Stimulated activated CD4-positive, alpha-beta T cell treated with anti-CD3 and anti-CD28 coated beads, Interleukin-1b, Interleukin-23, amount 100 ng/mL, for 1 hour (primary cell): ENCODE measurements at places on chromosomes 12 and 14.

DNA sequence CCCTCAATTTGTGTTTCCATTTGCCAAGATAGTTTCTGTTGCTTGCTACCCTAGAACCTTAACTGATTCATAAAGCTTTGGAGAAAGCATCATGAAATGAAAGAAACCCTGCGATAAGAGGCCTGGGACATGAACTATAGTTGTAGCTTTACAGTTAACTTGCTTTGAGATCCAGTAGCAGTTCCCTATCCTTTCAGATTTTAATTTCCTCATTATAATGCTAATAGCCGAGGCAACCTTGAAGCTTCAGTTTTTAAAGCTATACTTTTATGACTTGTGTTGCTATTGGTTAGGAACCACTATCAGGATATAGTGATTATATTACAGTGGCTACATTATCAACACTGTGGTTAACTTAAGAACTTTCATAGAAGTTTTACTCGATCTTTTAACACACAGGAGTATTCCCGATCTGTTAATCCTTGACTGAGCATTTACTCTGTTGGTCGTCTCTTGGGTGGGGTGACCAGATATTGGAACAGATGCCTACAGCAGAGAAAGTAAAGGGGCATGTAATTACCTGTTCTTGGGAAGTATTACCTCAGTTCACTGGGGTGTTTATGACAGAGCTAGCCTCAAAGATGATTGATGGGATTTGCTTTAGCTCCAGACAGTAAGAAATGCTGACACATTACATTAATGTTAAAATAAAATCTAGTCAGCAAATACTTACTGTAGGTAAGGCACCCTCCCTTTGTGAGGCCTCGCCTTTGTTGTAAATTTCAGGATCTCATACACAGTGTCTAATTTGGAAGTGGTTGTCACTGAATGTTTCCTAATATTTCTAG lies 86.2 kb upstream of the CSRP2 start:
- DNase-seq, result no peak

DNA sequence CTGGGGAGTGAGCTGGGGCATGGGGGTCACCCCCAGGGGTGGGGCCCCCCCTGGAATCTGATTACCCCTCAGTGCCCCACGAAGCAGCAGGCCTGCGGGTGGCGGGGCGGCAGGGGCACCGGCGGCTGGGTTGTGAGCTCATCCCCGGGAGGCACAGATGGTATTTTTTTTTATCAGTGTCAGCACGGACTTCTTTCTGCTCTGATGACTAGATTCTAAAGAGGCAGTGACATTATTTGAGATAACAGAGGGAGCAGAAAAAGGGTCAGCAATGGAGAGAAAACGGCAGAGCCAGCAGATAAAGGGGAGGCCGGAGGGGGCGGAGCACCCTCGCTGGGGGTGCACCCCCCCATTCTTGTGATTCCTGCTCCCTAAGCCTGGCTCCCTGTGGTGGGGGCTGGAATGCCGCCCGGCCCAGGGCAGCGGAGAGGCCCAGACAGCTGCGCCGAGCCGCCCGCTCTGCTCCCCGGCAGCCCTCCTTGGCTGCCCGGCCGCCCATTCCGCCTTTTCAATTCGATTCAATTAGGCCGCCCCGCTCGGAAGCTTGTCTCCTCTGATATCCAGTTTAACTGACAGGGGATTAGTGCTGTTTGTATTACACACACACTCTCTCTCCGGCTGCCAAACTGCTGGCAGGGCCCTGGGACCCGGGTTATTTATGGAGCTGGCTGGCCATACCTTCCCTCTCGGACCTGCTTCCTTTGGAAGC lies 32.9 kb downstream of the MVK start:
- no peak for DNase-seq

DNA sequence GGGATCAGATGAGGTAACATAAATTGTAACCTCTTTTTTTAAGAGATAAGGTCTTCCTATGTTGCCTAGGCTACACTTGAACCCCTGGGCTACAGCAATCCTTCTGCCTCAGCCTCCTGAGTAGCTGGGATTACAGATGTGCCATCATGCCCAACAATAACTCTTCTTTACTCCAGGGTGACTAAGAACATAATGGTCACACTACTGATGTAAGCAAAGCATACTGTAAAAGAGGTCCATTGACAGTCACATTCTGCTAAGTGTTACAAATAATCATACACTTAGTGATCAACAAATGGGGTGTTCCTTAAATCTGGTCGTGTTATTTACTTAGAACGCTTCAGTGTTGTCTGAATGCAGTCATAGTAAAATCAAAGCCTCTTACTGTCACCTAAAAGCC lies 68.9 kb downstream of the EPS8 start:
- DNase-seq, result no peak

DNA sequence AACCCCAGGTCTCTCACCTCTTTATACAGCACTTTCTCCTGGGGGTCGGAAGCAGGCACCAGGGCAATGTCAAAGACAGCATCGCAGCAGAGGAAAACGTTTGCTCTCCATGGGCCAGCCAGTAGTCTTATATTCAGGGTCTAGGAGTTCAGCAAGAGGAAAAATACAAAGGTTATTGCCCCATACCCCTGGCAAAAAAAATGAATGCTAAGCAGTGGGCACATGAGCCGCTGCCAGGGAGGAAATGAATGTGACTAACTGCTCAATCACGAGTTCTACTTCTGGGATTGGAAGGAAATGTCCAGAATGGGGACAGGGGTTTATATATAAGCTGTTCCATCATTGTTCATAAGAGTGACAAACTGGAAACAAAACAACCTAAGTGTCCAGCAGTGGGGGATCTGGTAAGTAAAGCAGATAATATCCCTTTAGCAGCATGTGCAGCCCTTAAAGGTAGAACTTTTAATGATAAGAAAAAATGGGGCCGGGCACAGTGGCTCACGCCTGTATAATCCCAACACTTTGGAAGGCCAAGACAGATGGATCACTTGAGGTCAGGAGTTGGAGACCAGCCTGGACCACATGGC lies 53.8 kb downstream of the PHETA1 start:
- no peak for DNase-seq

GRCh38 chr14:91019673-91020072 lies 40.8 kb downstream of the RPS6KA5 start:
- DNase-seq, result no peak

GRCh38 chr14:106844608-106845285 lies 1318.4 kb downstream of the TMEM121 start:
- DNase-seq, result no peak

DNA sequence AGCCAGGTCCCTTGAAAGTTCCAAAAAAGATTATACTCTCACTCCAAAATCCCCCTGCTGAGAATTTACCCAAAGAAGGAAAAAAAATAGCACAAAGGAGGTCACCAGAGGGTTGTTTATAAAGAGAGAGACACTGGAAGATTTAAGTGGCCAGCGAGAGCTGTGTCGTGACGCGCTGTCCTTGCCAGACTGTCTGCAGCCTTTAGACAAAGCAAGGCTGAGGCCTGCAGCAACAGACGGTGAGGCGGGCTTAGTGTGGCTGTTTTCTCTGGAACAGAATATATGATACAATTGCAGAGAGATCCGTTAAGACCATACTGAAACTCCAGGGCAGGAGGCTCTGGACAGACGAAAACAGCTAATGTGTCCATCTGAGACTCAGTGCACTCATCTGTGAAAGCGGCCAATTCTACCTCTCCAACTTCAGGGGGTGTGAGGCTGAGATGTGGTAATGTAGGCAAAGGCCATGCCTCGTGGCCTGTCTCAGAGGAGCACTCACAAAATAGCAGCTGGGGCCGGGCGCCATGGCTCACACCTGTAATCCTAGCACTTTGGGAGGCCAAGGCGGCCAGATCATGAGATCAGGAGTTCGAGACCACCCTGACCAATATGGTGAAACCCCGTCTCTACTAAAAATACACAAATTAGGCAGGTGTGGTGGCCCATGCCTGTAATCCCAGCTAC lies 36.2 kb downstream of the ANAPC7 start:
- DNase-seq, result no peak

DNA sequence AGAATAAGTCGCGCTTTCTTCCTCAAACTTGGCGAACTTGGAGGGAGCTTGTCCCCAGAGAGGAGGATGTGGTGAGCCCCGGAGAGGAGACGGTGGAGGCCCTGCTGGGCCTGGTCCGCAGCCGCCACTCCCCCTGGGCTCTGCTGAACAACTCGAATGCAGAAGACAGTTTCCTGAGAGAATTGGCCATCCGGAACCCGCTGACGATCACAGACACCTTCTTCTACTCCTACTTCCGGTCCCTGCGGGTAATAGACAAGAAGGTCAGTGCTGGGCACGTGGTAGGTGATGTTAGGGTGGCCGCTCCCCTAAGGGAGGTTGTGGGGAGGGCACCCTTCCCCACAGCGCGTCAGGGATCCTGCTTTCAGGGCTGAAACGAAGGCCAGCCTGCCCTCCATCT lies 1.6 kb downstream of the LRRC43 start:
- DNase-seq, result no peak

GRCh38 chr12:132084621-132085290 lies 59.4 kb downstream of the DDX51 start:
- DNase-seq, result no peak

GRCh38 chr12:15196678-15197505 lies 24.3 kb downstream of the RERG start:
- DNase-seq, result no peak

DNA sequence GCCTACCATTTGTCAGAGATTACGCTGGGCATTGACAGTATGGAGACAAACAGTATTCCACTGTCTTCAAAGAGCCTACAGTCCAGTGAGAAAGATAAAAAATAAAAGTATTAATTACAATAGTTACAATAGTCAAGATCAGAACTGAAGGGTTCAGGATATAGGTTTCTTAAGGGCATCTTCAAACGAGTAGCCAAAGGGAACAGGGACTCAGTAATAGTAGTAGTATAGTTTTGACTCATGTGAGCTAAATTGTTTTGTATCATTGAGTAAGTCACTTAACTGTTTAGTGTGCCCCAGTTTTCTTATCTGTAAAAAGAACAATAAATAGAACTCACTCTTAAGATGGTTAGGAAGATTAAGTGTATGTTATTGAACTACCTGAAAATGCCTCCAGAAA lies 123.6 kb downstream of the METTL25 start:
- no peak for DNase-seq

GRCh38 chr12:127455347-127456265 lies 811.4 kb upstream of the TMEM132C start:
- DNase-seq, result no peak

- no peak for DNase-seq
Measured at GRCh38 chr14:105384605-105385321, 13.6 kb upstream of the TEX22 start.

DNA sequence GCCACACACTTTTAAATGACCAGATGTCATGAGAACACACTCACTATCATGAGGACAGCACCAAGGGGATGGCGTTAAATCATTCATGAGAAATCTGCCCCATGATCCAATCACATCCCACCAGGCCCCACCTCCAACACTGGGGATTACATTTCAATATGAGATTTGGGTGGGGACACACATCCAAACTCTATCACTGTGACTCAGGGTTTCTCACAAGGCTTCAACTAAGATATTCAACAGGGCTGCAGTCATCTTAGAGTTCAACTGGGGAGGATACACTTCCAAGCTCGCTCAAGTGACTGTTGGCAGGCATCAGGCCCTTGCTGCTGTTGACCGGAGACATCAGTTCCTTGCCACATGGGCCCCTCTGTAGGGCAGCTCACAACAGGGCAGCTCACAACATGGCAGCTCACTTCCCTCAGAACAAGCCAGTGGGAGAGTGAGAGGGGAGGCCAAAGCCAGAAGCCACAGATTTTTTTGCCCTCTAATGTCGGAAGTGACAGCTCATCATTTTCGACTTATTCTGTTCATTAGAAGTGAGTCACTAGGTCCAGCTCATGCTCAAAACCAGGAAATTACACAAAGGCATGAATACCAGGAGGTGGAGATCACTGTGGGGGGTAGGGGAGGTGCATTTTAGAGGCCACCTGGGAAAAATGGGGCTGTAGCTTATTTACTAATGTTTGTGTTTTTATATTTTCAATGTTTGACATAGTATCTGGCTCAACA lies 50.8 kb upstream of the PTHLH start:
- DNase-seq, result no peak

GRCh38 chr12:67646775-67647174 lies 1.8 kb upstream of the DYRK2 start:
- DNase-seq, result no peak

DNA sequence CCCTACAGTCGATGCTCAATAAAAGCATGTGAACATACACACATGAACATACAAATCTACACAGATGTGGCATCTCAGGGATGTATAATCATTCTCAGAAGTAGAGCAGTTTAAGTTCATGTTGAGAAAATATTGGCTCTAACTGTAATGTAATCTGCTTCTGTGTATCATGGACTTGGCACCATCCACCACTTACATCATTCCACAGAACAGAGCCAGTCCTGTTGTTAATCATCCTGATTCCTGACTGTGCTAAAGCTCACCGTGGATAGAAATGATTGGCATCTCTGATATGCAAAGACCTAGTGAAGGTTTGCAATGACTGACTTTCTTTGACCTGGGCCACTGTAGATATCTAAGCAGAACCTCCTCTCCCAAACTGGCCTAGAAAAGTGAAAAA lies 1141.3 kb downstream of the BCL11B start:
- DNase-seq, result no peak

DNA sequence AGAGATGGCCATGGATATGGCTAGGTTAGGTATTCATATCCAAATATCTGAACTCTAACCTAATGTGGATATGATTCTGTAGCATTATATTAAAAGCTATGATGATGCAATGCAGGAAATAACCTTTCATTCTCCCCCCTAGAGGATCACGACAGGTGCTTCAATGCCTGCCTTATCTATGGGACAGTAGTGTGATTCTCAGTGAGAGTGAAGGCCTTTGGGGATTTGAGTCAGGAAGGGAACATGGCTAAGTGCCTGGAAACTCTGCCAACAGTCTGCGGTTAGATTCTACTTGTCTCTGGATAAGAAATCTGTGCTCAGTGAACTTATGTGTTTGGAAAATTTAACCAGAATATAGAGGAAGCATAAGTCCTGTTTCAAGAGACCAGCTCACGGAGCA lies 81.8 kb downstream of the SLC38A1 start:
- no peak for DNase-seq

- no peak for DNase-seq
Measured at GRCh38 chr12:45648070-45648469, 81.4 kb upstream of the ARID2 start.

DNA sequence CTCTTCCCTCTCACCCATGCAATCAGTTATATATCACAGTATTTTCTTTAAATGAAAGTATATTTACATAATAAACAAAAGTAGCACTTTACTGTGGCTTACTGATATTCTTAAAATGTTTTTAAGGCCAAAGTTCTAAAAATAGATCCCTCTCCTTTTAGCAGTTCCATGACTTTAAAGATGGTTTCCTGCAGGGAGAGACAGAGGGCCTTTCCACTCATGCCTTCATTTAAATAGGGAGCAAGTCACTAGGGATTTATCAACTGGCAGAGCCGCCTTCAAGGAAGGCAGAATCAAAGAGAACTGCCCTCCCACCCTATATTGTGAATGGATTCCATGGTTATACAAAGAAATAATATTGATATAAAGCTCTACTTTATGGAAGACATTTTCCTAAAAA lies 55.5 kb downstream of the DUSP16 start:
- DNase-seq, result no peak
